ENCODE measurements at places on chromosomes 7 and 10. TPM values are rescaled to one million over a fixed set of nuclear protein-coding genes. Genes with fewer than 3 reads are reported as not detected.

DNA sequence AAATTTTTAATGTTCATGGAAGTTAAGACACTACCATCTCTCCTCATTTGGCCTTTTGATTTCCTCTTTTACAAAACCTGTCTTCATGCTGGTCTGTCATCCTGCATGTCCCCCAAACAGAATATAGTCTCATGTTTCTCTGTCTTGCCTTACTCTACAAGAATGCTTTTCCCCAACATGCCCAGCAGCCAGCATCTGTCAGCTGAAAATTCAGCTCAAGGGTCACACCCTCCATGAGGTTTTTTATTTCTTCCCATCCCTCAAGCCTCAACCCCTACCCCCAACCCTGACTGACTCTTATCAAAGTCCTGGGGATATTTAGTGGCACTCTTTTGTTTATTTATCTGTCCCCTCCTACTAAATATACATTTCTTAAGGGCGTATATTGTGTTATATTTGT, 202.0 kb downstream of the ANK3 start:
- DNase-seq, result no peak

DNA sequence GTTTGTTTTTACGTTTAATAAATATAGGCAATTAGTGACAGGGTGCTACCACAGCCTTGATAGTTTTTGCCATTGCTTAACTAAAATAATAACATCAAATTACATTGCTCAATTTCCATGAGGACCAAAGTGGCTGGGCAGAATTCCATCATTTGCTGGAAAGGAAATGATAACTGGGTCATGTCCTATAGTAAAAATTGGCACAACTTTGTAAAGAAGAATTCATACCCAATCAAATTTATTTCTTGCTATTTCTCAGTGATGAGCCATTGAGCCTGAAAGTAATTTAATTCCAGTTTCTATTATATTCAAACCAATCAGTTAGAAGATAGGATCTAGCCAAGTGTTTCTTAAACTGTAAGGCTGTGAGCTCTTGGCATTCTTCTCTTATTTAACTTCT, 102.2 kb upstream of the CTTNBP2 start:
- DNase-seq, result no peak

- DNase-seq, result no peak
Measured at GRCh38 chr7:158023157-158023556, 564.5 kb downstream of the PTPRN2 start.

DNA sequence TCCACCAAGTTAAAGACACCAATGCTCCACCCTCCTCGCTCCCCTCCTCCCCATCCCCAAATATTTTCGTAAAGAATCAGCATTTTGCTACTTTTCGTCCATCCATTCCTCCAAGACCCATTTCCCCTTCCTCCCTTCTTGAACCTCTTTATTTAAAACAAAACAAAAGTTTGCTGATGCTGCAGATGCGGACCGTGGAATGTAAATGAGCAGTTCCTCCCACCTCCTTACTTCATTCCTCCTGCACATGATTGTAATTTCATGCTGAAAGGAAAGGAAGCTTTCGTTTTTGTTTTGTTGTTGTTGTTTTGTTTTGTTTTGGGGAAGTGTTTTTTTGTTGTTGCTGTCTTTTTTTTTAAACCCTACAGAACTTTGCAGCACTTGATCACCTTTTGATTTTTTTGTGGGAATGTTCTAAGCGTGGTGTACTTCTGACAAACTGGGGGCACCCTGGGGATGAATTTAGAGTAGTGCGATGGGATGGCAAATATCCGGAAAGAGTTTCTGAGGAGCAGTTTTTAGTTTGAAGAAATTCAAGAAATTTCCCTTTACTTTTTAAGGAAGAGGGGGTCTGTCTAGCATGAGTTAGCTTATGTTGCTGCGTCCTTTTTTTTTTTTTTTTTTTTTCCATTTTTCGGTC, 177.3 kb downstream of the TCF7L2 start:
- no peak for DNase-seq

DNA sequence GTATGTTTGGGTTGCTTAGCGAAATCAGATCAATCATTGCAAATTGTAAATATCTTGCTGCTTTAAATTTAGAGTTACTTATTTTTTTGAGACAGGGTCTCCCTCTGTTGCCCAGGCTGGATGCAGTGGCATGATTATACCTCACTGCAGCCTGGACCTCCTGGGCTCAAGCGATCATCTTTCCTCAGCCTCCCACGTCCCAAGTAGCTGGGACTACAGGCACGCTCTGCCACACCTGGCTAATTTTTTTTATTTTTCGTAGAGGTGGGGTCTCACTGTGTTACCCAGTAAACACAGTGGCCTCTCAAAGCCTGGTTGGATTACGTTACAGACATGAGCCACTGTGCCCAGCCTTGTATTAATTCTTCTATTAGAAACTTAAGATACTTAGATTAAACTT, 1.7 kb downstream of the VDAC2 start:
- no peak for DNase-seq

DNA sequence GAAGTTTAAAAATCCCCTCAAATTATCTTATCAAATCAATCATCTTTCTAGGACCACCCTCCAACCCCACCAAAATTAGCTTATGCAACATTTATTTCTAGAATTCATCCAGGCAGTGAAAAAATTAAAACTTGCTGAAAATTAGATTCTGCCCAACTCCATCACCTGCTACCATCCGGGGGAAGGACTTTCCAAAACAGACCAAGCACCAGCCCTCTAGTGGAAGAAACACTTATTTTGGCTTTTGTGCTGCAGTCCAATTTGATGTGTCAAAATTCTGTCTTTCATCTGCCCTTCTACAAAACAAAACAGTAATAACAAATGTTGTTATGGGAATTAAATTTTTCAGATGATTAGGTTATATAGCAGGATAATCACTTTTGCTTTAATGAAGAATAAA, 35.1 kb downstream of the GCC1 start:
- no peak for DNase-seq

GRCh38 chr7:100965723-100966541, 3.4 kb upstream of the MUC12 start:
- DNase-seq, result peak; percentile 77

GRCh38 chr7:123537026-123537642, 2.7 kb upstream of the IQUB start:
- DNase-seq, result no peak

- no peak for DNase-seq
Measured at GRCh38 chr7:47949703-47950102, 1.4 kb upstream of the PKD1L1 start.

DNA sequence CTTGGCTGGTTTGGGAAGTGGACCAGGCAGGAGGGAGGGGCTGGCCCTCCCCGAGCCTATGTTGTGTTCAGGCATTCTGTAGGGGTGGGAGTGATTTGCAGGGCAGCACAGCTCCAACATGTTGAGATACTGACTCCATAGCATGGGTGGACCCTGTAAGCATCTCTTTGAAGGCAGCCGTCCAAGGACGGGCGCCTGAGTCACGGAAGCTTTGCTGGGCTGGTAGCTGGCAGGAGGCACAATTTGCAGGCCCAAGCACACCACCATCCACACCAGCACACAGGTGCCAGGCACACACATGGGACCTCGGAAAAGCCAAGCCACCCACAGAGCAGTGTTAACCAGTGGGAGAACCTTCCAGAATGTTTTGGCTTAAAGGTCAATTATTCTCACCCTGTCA, 505.1 kb upstream of the FOXK1 start:
- no peak for DNase-seq

GRCh38 chr7:36082216-36082615, 70.8 kb upstream of the EEPD1 start:
- DNase-seq, result no peak

DNA sequence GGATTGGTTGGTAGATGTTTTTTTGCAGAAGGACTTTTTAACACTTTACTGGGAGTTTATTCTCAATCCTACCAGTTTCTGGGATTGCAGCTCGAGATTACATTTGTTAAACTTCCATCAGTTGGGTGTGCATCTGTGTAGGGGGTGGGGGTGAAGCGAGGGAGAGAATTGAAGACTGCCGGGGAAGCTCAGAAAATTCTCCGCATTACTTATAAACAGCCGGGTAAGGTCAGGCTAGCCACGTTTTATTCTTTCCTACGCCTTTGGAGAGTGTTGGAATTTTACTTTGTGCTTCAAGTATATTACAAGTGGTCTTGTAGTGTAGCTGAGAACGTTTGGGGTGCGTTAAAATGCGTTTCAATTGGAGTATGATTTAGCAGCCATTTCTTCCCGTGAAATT, 1.1 kb downstream of the PALS2 start:
- DNase-seq, result no peak

GRCh38 chr10:14489522-14490177, 158.9 kb upstream of the FRMD4A start:
- no peak for DNase-seq

GRCh38 chr10:79196470-79197461, 128.0 kb downstream of the ZMIZ1 start:
- peak; percentile 87 for DNase-seq

DNA sequence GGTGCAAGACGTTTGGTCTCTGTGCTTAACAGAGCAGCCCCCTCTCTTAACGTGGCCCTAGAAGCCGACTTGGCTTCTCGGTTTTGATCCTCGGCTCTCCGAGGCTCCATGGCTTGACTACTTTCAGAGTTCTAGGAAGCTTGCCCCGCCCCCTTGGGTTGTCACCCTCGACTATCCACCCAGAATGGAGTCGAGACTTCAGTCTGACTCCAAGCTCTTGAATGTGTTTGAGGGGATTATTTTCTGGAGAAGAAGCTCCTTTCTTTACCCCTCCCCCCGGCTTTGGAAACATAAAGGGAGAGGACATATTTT, 448 bp downstream of the SEC24C start:
- peak; percentile 63 for DNase-seq

DNA sequence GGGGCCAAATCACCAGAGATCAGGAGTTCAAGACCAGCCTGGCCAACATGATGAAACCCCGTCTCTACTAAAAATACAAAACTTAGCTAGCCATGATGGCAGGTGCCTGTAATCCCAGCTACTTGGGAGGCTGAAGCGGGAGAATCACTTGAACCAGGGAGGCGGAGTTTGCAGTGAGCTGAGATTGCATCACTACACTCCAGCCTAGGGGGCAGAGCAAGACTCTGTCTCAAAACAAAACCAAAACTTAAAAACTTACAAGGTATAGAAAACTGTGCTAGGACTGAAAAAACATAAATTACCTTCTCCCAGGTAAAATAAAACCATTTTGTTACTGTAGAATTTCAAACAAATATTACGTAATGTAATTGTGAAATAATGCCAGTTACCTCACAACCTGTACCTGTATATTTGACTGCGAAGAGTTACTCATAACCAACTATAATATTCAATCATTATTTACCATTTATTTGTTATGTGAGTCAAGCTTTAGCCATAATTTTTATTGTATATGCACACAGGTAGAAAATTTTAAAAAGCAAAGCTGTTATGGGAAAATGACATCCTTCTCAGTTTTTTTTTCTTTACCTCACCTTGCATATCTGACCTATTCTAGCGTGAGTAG, 180.9 kb downstream of the SEMA3A start:
- no peak for DNase-seq

- DNase-seq, result no peak
Measured at GRCh38 chr7:101804967-101805366, 12.5 kb upstream of the CUX1 start.

Gene SORCS1
- 1.7 TPM for total RNA-seq

Gene CARD11
- 0.22 TPM for total RNA-seq

Gene NEUROG3
- total RNA-seq, result not detected

Gene PLXNA4
- 17.3 TPM for total RNA-seq

Gene RBAK
- total RNA-seq, result 7.0 TPM

Gene NPC1L1
- total RNA-seq, result 0.13 TPM

Gene ADIRF
- total RNA-seq, result 43.2 TPM

All from Right ventricle myocardium superior (tissue), 1 donor.